Activated CD8-positive, alpha-beta memory T cell treated with anti-CD3 and anti-CD28 coated beads for 1 hour (primary cell): ENCODE measurements at places on chromosomes 1 and 21.

DNA sequence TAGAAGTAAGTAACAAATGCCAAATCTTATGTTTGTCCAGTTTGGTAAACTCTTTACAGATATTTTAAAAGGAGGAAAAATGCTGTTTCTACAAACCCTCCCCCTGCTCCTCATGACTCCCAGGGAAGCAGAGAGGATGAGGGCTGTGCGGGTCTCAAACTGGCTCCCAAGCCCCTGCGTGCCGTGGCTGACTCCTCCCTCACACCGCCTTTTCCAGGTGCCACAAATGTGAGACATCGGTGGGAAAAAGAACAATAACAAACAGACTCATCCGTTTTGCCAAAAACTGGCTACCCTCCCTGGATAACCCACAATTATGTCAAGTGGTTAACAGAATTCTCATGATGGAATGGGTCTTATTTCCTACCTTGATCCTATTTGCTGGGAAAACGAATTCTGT, 594.6 kb downstream of the PTPRU start:
- DNase-seq: no peak

DNA sequence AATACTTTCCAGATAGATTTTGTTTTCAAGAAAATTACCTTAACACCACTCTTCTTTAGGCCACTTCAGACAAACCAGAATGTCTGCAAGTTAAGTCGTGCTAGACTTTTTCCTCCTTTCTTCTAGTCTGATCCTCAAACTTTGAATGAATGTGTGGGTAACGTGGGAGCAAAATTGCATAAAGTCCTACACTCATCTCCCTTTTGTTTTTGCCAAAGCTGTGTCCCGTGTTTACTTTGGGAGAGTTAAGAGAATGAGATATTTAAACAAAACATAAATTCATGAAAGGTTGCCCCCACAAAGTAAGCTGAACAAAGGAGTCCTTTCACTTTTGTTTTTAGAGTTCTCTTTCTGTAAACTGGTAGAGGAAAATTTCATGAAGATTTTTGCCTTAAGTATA, 16.9 kb upstream of the VAMP3 start:
- no peak for DNase-seq

DNA sequence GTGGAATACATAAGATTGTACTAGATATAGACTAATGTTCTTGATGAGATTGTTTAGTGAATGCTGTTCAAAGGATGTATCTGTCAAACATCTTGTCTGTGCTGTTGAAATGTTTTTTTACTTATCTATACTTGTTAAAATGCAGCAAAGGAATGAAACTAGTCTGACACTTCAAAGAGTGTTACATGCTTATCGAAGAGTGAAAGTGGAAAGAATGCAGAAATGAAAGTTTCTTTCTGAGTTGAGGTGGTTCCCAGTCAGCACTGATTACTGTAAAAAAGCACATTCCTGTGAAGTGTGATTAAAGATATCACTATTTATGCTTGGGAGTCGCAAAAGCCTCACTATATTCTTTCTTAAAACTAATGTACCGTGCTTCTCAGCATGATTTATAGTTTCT, 1225.2 kb downstream of the NCAM2 start:
- no peak for DNase-seq

DNA sequence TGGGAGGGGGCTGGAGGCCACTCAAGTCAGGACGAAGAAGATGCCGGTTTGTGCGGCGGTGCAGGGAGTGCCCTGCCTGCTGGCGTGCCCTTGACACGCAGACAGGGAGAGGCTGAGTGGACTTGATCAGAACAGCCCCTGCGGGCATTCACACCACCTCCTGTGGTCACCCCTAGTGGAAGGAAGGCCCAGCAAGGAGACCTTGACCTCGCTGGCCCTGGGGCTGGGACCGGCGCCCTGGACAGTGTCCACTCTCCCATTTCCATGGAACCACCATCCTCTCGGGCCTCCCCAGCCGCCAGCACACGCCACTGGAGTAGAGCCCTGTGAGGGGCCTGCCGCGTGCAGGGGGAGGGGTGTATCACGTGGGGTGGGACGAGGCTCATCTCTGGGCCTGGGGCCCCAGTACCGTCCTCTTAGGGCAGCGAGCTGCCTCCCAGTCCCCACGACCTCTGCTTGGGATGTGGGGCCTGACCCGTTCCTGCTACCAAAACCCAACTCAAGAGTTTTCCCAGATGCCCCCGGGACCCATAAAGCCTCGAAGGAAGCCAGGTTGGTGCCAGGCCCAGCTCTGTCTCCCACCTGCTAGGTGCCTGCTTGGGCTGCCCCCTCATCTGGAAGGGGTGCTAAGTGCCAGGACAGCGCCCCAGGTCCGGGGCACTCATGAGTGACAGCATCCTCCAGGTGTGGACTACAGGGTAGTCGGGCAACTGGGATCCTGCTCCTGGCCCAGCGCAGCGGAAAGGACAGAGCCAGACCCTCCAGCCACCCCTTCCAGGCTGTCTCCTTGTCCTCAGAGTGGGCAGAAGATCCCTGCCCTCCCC, 62.8 kb downstream of the SLX9 start:
- DNase-seq: no peak

DNA sequence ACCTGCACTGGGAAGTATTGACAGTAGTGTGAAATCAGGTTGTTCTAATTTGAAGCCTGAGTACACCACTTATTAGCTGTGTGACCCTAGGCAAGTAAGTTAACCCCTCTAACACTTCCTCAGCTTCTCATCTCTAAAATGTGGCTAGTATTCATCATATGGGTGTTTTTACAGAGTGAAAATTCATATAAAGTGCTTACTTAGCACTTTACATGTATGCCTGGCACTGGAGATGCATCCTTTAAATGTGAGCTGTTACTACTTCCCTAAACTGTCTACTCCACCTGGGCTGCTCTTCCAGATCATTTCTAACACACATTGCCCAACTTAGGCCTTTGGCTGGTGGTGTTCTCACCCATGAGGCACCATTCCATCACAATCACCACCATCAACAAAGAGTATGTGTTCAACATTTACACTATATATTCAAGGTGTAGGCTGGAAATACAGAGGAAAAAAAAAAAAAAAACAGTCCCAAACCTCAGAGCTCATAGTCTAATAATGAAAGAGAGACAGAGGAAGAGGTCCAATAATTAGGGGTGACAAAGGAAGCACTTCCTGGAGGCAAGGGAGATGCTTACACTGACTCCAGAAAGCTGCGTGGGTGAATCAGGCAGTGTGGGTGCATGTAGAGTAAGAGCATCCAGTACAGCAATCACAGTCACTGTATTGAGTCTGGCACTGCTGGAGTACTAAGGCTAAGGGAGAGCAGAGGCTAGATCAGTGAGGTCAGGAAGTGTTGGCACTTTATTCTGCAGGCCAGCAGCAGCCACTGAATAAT, 3.6 kb downstream of the STX6 start:
- no peak for DNase-seq

DNA sequence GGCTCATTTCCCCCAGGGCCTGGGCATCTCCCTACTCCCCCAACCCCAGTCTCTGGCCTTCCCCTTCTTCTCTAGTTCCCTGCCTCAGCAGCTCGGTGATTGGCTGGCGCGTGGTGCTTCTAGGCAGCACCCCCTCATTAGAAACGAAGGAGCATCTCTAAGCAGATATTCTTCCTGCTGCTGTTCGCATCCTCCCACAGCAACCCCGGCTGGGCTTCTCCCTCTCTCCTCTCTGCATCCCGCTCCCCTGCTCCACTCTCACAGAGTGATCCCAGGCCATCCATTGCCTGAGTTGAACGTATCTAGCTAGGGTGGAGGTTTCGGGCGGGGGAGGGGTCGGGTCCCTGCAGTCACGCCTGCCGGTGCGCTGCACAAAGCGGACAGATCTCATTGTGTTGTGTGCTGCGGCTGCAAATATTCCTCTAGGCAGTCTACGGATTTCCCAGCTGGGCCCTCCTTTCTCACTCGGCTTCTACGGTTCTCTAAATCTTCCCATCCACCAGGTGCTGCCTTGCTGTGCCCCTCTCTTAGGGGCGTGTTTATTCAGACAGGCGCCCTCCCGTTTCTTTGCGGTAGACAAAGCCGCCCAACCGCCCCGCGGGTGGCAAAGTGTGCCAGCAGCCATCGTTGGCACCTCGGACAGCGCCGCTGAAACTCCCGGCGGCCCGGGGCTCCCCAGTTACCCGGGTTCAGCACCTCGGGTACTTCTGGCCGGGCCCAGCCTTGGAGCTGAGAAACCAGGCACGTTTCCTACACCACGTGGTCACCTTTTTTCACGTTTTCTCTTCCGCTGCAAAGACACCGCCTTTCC, 2.2 kb downstream of the CACNA1E start:
- no peak for DNase-seq

DNA sequence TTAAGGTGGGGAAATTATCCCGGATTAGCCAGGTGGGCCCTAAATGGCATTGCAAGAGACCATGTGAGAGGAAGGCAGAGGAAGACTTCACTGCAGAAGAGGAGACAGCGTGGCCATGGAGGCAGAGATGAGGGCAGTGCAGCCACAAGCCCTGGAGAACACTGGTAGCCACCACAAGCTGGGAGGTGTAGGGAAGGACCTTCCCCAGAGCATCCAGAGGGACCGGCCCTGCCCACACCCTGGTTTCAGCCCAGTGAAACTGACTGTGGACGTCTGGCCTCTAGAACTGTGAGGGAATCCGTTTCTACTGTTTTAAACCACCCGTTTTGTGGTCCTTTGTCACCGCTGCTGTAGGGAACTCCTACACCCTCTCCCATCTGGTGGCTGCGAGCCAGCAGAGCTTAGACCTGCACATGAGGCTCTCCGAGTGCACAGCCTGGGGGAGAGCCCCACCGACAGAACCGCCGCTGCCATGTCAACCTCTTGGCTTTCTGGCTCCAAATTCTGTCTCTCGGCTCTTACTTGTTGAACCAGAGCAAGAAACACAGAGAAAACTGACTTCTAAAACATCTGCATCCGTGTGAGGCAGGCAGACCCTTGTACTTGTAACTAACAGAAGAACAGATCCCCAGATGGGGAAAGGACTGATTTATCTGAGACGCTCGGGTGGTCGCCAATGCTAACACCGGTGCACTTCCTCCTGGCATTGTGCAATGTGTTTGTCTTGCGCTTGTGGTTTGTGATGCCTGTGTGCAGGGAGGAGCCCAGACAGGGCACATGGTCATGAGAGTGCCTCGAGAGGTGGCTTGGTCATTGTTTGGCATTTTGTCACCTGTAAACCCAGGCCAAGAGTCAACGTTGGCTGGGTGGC, 90.8 kb upstream of the TMPRSS2 start:
- DNase-seq: no peak

- no peak for DNase-seq
These were observed 36.7 kb upstream of the TARDBP start for GRCh38 chr1:10975567-10976326.

DNA sequence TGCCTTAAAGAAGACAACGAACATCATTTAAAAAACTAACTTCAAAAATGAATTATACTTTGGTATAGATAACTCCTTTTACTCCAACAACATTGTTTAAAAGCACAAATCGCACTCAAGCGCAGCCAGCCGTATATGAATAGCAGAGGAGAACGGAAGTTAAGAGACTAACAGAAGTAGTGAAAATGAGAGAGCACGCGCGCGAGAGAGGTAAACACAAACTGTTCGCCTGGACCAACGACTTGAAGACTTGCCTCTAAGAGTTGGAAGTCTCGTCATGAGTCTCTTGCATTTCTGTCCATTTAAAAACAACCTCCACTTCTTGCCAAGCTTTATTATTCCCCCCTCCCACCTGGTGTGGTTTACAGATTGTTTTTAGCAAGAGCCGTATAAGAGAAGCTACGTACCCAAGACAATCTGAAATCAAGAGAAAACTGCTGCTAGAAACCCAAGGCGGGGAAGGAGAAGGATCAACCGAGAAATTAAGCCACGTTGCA, 479 bp downstream of the SELENOF start:
- DNase-seq: no peak

GRCh38 chr1:204575221-204576190, 59.3 kb downstream of the MDM4 start:
- DNase-seq: no peak

GRCh38 chr1:220420726-220421125, 107.2 kb upstream of the MARK1 start:
- DNase-seq: no peak

DNA sequence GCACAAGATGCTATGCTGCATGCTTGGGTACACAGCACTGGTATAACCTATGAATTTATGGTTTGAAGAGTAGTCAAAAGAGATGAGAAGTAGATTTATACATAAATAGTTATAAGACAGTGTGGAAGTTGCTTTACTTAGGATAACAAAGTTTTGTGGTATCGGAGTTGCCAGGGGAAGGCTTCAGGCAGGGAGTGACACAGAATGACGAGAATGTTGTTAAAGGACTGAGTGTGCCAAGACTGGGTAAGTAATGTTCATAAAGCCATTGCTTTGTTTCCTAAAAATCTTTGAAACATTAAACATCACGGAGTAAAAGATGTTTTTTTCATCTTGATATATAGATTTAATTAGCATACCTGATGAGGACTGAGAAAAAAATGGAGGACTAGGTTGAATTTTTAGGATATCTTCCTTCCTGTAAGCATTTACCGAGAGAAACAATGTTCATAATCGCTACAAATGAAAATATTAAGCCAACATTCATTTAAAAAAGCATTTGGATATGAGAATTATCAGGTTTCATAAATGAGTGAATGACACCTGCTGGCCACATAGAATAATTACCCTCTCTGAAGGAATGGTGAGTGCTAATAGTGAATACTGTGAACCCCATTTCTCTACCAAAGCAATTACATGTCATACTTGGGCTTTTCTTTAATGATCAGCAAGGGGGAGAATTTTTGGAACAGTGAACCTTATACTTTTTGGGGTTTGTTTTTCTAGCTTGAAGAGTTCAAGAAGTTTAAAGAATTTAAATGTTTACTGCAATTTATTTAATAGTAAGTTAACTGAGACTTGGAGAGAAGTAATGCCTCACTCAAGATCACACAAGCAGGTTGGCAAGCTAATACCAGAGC, 28.4 kb downstream of the EXTL2 start:
- no peak for DNase-seq
